ENCODE measurements at places on chromosomes 5 and 9.

DNA sequence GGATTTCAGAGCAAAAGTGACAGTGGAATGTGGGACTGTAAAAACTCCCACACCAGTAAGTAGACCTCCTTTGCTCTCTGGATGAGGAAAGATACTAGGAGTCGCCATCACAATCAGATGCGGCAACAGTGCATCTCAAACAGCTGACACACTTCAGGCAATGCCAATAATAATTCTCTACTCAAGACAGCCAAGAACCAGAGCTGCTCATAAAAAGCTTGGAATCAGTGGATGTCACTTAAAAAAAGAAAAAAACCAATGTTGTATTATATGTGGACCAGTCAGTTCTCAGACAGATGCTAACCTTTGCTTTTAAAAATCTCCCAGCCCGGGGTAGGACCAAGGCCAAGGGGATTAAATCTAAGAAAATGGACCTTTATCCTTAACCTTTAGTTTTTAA lies 185.0 kb downstream of the GNA14 start:
- DNase-seq = no peak

DNA sequence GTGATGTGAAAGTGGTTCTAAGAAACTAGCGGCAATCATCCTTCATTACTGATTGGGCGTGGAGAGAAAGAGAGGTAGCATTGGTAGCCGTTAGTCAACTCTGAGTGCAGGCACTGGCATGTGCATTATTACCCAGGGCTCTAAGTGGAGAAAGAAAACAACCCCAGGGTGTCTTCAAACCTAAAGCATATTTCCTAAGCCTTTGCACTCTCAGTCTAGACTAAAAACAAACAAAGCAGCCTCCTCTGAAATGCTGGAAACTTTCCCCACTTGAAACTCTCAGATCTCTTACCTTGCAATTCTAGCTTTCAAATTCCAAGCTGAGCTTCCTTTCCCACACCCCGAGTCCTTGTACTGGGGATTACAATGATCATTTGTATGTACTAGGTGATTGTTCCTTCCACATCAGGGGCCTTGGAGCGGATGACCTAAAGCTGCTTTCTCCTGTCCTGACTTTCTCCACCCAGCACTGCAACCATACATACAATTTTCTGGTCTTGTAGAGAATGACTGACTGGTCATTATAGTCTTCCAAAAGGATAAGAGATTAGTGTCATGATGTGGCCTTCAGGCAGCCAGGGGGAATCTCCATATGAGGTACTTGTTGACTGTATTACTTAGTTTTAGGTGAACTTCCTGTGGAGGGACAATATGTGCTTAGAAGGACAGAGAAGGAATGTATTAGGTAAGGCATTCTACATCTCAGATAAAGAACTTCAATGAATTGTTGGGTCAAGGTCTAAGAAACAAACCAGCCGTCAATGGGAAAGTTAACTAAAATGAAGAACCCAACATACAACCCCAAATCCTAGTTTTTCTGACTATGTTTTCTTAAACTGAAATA lies 98.3 kb upstream of the CDKN2B start:
- no peak for DNase-seq

DNA sequence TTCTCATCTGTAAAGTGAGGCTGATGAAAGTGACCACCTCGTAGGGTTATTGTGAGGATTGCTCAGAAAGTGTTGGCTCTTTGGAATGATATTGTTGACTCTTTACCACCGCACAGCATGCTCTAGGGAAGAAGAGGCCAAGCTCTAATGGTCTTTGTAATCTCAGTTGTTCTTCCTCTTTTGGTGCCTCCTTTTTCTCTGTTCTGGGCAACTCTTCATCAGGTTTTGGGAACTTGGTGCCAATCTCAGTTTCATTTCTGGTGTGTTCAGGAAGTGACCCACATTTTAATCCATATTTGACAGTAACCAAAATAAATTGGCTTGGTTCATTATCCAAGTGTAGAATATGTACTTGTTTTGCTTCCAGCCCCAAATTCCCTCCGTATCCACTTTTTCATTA lies 25.1 kb downstream of the ARHGAP26 start:
- no peak for DNase-seq

GRCh38 chr5:78598973-78599372 lies 49.6 kb downstream of the LHFPL2 start:
- DNase-seq = no peak

- peak; percentile 29 for DNase-seq
These were observed 159.7 kb downstream of the DOCK2 start for GRCh38 chr5:169796731-169797130.

GRCh38 chr5:24026288-24026687 lies 518.9 kb downstream of the PRDM9 start:
- DNase-seq = no peak

- no peak for DNase-seq
These were observed 9.4 kb downstream of the FIBCD1 start for GRCh38 chr9:130929571-130930038.

- DNase-seq = peak; percentile 11
These were observed 10.5 kb upstream of the TRIM36 start for GRCh38 chr5:115180165-115180709.

- no peak for DNase-seq
These were observed 93.3 kb downstream of the MELK start for GRCh38 chr9:36665921-36666431.

GRCh38 chr9:118455788-118456187 lies 751.6 kb downstream of the TLR4 start:
- no peak for DNase-seq

DNA sequence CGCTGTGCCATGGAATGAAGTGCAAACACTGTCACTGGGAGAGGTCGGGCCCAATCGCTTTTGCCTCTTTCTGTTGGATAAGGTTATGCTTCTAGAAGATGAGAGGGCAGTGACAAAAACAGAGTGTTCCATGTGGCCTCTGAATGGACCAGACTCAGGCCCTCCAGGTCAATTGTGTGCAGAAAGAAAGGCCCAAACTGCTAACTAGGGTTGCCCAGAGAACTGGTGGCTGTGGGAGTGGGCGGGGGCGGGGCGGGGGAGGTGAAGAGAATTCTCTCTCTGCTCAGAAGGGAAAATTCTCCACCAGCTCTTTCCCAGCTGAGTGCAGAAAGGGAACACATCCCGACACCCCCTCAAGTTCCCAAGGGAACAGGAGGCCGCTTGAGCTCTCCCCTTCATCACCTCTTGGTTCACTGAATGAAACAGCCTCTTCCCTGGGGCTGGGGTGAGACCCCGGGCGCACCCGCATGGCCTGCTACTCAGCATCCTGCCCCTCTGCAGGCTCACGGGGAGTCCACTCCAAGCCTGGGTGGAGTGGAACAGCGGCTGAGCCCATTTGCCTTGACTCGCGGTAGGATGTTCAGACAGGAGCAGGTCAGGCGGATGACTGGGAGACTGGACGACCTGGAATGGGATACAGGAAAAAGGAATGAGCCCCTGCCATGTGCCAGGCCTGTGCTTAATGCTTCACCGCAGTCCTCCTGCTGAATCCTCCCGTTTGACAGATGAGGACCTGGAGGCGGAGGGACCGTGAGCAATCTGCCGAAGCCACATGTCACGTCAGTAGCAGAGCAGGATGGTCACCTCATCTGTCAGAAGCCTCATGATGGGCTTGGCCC lies 93.8 kb upstream of the FANCC start:
- DNase-seq = no peak

- no peak for DNase-seq
These were observed 71.8 kb downstream of the EGFLAM start for GRCh38 chr5:38330207-38330606.

- DNase-seq = no peak
These were observed 18.3 kb downstream of the DCAF10 start for GRCh38 chr9:37818849-37819248.

- no peak for DNase-seq
These were observed 70.6 kb downstream of the MAST4 start for GRCh38 chr5:66666778-66667177.

DNA sequence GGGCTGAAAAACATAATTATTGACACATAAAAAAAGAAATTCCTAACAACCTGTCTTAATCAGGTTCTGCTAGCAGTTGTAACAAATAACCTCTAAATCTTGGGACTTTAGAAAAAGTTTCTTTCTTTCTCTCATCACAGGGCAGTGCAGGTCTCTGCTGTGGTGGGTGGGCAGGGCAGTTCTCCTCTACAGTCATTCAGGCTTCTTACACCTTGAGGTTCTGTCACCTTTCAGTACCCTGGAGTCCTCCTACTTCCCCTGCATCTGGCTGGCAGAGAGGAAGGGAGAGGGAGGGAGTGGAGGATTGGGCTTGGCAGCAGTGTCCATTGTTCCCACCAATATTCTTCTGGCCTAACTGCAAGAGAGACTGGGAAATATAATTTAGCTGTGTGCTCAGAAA lies 112.2 kb upstream of the ANKRD55 start:
- no peak for DNase-seq

DNA sequence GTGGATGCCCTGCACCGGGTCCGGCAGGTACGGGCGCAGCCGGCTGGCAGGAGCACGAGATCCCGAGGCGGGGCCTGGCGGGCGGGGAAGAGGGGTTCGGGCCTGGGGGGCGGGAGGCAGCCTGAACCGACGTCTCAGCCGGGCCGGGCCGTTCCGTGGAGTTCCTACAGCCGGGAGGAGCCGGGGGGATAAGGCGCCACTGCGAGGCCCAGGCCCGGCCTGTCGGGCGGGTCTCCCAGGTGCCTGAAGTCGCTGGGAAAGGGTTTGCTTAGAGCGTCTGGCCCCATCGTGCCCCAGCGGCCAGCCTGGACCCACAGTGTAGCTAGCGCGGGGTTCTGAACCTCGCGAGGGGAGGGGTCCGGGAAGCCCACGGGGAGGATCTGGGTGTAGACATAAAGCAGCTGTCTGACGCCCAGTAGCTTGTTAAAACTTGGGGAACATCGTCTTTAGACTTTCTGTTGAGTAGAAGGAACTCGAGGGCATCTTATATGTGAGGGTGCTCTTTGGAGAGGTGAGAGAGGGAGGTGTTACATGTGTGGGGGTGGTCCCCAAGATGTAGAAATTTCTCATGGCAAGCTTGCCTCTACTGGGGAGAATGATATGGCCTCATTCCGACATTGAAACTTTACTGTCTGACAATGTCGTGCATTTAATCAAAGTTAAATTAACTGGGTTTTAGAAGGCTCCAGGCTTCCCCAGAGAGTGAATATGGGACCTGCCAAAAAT lies 524 bp downstream of the FUBP3 start:
- DNase-seq = no peak

DNA sequence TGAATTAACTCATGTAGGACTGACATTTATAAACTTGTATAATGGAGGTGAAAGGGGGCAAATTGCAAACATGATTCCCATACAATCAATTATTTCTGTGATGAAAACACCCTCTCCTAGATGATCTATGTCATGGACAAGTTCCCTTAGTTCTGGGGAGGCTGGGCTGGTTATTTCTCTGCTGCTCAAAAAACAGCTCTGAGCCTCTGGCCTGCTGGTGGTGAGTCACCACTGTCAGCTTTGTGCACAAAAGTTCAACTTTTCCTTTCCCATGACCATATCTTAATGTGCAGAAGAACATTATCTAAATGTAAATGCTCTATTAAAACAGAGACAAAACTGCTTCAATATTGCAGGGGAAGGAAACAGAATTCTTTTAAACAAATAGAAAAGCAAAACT lies 85.0 kb downstream of the HMHB1 start:
- DNase-seq = peak; percentile 49

DNA sequence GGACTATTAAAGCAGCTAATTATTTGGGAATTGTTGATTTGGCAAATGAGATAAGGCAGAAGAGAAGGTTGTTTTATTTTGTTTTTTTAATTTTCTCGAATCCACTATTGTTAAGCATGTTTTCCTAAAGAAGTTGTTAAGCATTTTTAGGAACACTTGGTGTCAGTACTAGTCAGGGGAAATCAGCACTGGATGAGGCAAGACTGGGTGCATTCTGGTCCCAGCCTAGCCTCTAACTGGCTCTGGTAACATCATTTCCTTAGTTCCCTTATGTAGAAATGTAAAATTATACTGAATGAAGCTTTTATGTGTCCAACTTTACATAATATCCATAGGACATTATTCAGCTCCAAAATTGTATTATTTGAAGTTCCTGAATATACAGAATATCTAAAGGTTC lies 196.1 kb downstream of the PCSK5 start:
- no peak for DNase-seq

DNA sequence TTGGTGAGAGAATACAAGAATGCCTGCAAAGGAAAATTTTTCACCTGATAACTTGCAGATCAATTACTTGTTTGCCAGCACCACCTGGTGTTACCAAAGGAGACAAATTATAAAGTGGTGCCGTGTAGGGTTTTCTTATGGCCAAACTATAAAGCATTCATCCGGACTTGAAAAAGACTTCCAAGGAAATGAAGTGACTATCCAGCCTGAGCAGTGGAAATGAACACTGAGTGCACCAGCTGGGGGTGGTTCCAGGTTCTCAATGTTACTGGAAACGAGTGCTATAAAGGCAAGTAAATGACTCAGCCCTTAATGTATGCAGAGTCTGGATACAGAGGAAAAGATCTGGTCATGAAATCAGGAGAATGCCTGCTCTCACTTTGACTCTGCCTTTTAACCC lies 113.1 kb downstream of the DNAH5 start:
- peak; percentile 72 for DNase-seq

GRCh38 chr9:132541870-132542830 lies 40.3 kb upstream of the BARHL1 start:
- no peak for DNase-seq

DNA sequence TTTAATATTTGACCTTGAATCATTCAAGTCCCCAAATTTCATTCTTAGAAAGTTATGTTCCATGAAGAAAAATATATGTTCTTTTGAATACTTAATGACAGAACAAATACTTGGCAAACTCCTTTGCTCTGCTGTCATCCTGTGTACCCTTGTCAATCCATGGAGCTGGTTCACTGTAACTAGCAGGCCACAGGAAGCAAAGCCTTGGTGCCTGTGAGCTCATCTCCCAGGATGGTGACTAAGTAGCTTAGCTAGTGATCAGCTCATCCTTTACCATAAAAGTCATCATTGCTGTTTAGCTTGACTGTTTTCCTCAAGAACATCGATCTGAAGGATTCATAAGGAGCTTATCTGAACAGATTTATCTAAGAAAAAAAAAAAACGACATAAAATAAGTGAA lies 65.4 kb downstream of the WDR41 start:
- DNase-seq = peak; percentile 73

GRCh38 chr9:112535811-112536210 lies 49.2 kb downstream of the KIAA1958 start:
- no peak for DNase-seq

GRCh38 chr5:89243611-89244010 lies 360.6 kb upstream of the MEF2C start:
- DNase-seq = no peak

All from PC-3 (cell line).